Stimulated activated CD8-positive, alpha-beta memory T cell treated with anti-CD3 and anti-CD28 coated beads, Interleukin-15, amount 100 ng/mL, for 48 hours (primary cell): ENCODE measurements at places on chromosomes 16 and 17.
A peak's percentile ranks its signal among the peaks of the same experiment; 100 is the strongest.

GRCh38 chr17:57607553-57608120, 137.5 kb downstream of the CCDC182 start:
- no peak for DNase-seq

DNA sequence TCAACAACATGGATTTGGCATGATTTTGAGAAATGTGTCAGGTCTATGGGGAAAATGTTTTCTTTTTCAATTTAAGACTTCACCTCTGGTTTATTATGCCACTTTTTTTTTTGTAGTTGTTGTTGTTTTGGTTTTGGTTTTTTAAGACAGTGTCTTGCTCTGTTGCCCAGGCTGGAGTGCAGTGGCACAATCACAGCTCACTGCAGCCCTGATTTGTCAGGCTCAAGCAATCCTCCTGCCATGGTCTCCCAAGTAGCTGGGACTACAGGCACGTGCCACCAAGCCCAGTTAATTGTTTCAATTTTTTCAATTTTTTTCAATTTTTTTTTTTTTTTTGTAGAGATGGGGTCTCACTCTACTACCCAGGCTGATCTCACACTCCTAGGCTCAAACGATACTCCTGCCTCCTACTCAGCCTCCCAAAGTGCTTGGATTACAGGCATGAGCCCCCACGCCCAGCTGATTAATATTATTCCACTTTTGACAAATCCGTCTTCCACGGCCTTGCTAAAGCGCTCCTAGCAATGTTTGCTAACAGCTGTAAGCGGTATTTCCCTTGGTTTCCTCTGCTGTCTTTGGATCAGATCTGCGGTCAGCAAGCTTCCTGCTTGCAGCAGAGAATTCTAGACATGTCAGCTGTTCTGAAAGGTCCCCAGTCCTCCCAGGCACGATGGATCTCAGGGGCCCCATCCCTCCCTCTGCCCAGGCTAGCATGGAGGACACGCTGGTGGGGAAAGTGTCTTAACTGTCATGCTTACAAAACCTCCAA, 7.0 kb upstream of the MILR1 start:
- DNase-seq = no peak

DNA sequence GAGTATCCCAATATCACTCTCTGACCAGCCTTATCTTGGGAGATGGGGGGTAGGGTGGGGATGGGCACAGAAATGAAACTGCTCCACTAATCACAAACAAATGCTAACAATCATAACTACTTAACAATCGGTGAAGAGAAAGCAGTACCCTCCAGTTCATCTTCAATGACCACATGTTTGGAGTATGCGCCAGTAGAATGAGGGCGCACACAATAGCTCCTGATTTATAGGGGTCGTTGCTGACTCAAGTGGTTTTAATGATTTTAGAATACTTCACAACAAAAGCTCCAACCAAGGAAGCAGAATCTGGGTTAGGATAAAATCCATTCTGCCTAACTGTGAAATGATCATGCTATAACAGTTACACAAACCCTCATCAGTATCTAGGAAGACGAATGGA, 184.4 kb downstream of the AATF start:
- DNase-seq = no peak

DNA sequence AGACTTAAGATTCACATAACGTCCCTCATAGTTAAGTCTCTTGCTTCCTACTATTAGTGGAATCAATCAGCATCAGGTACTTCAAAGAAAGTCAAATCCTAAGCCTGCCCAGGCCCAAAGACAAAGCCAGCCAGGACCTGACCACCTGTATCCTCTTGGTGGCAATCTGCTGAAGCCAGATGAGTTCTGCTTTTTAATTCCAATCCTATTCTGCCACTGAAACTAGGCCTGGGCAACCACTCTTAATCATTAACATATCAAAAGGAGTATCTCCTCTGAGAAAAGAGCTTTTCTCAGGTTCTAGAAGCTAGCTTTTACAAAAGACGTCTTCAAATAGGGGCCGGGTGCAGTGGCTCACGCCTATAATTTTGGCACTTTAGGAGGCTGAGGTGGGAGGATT, 15.1 kb upstream of the GLG1 start:
- no peak for DNase-seq

DNA sequence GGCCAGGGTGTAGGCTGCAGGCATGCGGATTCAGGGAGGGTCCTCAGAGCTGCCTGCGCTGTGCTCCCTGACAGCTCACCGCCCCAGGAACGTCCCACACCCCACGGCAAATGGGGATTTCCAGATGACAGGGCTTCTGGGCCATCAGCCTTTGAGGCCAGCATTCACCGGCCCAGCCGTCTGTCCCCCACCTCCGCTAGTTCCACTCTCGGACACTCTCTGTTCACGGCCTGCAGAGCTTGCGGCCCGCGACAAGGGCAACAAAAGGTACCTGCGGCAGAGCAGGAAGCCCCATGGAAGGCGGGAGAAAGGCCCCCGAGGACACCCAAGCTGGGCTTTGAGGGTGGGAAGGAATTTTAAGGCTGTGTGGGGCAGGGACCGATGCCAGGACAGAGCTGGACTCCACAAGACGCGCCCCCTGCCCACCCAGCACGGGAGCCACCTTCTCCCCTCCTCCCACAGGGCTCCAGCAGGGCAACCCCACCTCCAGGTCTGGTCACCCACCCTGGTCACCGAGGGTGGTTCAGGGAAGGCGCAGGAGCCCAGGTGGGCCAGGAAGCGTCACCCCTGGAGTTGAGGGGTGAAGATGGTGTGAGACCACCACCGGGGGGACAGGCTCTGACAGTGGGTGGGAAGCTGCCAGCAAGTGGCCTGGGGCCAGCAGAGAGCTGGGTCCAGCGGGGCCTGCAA, 5.6 kb upstream of the CYBA start:
- DNase-seq = no peak

DNA sequence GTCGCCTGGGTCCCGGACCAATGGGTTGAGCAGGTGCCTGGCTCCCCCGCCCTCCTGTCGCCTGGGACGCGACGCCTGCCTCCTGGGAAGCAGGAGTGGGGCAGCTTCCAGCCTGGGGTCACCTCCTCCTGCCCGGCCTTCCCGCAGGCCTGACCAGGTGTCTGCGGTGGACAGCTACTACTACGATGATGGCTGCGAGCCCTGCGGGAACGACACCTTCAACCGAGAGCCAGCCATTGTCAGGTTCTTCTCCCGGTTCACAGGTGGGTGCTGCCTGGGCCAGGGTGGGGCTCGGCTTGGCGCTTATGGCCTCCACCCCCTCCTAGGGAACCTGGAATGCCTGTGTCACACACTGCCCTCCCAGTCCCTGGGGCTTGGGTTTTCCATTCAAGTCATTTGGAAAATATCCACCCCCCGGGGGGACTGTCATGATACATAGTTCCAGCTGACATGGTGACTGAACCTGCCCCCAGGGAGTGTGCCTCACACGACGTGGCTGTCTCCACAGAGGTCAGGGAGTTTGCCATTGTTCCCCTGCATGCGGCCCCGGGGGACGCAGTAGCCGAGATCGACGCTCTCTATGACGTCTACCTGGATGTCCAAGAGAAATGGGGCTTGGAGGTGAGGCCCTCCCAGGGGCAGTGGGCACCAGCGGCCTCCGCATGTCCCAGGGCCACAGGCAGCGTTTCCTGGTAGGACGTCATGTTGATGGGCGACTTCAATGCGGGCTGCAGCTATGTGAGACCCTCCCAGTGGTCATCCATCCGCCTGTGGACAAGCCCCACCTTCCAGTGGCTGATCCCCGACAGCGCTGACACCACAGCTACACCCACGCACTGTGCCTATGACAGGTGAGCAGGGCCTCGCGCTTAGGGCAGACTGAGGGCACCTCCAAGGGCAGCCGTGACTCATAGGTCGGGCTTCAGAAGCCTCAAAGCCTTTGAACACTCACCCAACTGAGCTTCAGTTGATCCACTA, 2.3 kb downstream of the DNASE1 start:
- peak; percentile 40 for DNase-seq

- DNase-seq = no peak
Observed at GRCh38 chr17:77498091-77498741, 357.4 kb downstream of the SEC14L1 start.

GRCh38 chr16:84398701-84399100, 30.4 kb downstream of the ATP2C2 start:
- DNase-seq = no peak

GRCh38 chr16:5349101-5349500, 251.5 kb upstream of the EEF2KMT start:
- DNase-seq = no peak

DNA sequence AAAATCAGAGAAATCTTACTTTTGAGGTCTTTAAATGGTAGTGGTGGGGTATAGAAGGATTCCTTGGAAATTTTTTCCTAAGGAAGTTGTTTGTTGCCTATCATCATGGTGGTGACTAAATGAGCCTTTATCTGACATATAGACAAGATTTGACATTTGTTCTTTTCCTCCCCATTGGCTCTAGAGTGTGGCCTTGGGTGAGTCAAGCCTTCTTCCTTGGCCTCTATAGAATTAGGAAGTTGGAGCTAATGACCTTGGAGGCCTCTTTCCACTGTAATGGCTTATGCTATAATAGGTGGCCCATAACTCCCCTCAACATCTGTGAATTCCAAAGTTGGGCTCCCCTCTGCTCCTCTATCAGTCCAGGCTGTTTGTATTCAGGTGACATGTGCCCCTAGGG, 79.1 kb upstream of the HNF1B start:
- DNase-seq = no peak
